Tongue (tissue), 3 donors: ENCODE measurements at places on chromosomes 7 and 10.

DNA sequence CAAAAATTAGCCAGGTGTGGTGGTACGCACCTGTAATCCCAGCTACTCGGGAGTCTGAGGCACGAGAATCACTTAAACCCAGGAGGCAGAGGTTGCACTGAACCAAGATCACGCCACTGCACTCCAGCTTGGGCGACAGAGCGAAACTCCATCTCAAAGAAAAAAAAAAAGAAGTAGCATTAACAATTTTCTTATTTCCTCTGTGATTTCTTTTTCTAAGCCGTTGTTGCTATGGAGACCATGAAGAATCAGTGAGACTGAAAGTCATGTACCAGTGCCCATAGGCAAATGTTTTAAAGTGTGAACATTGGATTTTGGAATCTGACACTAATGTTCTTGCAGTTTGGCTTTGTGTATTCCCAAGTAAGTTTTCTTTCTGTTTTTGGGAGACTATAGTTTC, 18.4 kb upstream of the MAP3K8 start:
- no peak for DNase-seq

DNA sequence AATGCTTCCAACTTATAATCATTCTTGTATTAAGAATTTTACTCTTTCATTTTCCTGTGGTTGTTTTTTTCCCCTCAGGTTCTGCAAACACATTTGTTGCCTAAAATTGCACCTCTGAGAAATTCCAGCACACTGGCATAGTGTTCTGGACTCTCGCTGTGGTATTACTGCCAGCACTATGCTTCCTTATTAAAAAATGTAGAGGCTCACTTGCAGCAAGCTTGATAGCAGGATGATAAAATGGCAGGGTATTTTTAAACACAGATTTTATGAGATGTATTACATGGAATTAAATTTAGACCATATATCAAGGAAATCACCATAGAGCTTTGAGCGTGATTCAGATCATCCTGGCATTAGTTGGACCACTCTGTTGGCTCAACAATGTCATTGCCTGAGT, 416.7 kb upstream of the AKR1E2 start:
- DNase-seq, result no peak

GRCh38 chr7:157235357-157236333, 96.9 kb downstream of the UBE3C start:
- DNase-seq, result no peak

DNA sequence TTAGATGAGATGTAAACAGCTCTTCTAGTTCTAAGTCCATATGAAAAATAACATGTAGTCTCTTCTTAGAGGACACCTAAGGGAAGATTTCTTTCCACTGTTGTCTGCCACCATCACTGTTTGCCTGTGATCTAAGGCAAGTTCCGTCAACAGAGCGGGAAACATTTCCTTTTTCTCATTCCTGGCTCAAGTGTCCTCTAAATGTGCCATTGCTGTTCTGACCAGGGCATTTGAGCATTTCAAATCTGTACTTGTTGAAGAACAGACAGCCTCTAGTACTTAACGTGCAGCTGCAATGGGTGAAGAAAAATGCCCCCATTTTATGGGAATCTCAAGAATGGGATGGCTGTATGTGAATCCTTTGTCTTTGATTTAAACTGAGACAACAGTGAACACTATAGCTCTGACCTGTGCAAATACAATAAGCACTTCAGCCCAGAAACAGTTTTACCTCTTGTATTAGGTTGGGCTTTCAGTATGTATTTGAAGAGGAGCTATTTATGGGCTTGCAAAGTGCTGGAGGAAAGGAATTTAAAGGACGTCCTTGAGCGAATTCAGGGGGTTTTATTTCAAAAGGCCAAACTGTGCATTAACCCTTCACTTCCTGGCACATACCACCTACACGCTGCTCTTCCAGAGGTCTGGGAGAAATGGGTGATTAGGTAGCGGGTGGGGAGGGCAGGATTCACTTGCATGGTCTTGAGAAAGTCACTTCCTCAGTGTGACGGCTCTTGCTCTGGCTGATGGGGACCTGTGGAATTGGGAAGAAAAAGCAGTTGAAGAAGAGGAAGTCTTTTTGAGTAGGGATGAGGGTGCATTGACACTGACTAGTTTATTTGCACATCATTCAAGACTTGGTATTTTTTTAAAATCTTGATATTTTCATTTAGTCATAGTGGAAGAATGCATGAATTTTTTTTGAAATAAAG, 66.1 kb downstream of the THNSL1 start:
- no peak for DNase-seq
